ENCODE measurements at places on chromosomes 4 and X. TPM values are rescaled to one million over a fixed set of nuclear protein-coding genes. Genes with fewer than 3 reads are reported as not detected.

GRCh38 chr4:181077341-181077740 lies 1165.9 kb upstream of the TENM3 start:
- H3K36me3 ChIP-seq = no peaks in the 10 kb centered on the region
- H3K4me3 ChIP-seq = no peak overlapping the region
- no peaks in the 10 kb centered on the region for H3K27me3 ChIP-seq
- no peak overlapping the region for H3K27ac ChIP-seq

- H3K4me1 ChIP-seq = no peaks in the 10 kb centered on the region
- H3K36me3 ChIP-seq = peaks cover 9% of the 10 kb centered on the region
- no peak overlapping the region for H3K4me3 ChIP-seq
- no peak for DNase-seq
Measured at GRCh38 chr4:15513545-15513944, 43.9 kb downstream of the CC2D2A start.

GRCh38 chr4:155954939-155955338 lies 1.3 kb upstream of the CTSO start:
- no peak for DNase-seq
- H3K36me3 ChIP-seq = no peaks in the 10 kb centered on the region
- H3K27ac ChIP-seq = no peak overlapping the region
- no peak overlapping the region for H3K4me3 ChIP-seq
- H3K27me3 ChIP-seq = peaks cover 8% of the 10 kb centered on the region
- H3K4me1 ChIP-seq = peaks cover 15% of the 10 kb centered on the region

- H3K4me1 ChIP-seq = peaks cover 9% of the 10 kb centered on the region
- H3K36me3 ChIP-seq = no peaks in the 10 kb centered on the region
- peaks cover 38% of the 10 kb centered on the region for H3K27me3 ChIP-seq
- DNase-seq = no peak
- peak overlapping the region; percentile 50 for H3K4me3 ChIP-seq
- no peak overlapping the region for H3K27ac ChIP-seq
Measured at GRCh38 chr4:101791182-101791558, 640 bp downstream of the BANK1 start.

The HSFX1 gene
- 0.10 TPM for total RNA-seq

The PORCN gene
- 5.2 TPM for total RNA-seq

The RAB40A gene
- 0.07 TPM for total RNA-seq
